ENCODE measurements at places on chromosomes 5 and 9. TPM values are rescaled to one million over a fixed set of nuclear protein-coding genes. Genes with fewer than 3 reads are reported as not detected.
A peak's percentile ranks its signal among the peaks of the same experiment; 100 is the strongest.

DNA sequence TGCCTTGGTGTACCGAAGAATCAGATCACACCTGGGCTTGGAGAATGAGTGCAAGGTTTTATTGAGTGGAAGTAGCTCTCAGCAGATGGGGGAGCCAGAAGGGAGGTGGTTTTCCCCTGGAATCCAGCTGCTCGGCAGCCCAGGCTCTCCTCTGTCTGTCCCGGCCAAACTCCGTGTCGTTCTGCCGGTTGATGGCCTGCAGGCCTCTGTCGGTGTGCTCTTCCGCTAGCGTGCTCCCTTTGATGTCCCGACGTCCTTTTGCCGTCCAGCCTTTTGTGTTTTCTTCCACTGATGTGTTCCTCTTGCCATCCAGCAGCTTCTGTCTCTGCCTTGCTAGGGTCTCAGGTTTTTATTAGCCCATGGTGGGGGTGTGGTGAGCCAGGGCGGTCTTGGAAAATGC lies 28.0 kb upstream of the MIER3 start:
- DNase-seq: peak; percentile 16
- no peak overlapping the region for H3K27ac ChIP-seq
- peak overlapping the region; percentile 57 for H3K4me3 ChIP-seq
- peaks cover 31% of the 10 kb centered on the region for H3K4me1 ChIP-seq

The PDZD2 gene
- not detected for total RNA-seq

DNA sequence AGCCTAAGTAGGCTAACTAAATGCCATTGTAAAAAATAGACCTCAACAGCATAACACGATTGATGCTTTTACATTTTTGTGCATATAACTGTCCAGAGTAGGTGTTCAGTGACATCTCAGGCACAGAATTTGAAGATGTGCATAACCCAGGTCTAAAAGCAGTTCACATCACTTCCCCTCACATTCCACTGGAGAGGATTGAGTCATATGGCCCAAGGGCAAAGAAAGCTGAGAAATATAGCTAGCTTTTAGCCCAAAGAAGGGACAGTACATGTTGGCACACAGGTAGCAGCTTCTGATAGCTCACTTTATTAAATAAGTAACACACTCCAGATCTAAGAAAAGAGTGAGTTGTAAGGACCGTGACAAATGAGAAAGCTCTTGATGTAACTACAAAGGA lies 2259.5 kb upstream of the WWC1 start:
- H3K4me3 ChIP-seq: no peak overlapping the region
- H3K4me1 ChIP-seq: no peaks in the 10 kb centered on the region
- H3K27me3 ChIP-seq: no peaks in the 10 kb centered on the region
- no peak for DNase-seq

DNA sequence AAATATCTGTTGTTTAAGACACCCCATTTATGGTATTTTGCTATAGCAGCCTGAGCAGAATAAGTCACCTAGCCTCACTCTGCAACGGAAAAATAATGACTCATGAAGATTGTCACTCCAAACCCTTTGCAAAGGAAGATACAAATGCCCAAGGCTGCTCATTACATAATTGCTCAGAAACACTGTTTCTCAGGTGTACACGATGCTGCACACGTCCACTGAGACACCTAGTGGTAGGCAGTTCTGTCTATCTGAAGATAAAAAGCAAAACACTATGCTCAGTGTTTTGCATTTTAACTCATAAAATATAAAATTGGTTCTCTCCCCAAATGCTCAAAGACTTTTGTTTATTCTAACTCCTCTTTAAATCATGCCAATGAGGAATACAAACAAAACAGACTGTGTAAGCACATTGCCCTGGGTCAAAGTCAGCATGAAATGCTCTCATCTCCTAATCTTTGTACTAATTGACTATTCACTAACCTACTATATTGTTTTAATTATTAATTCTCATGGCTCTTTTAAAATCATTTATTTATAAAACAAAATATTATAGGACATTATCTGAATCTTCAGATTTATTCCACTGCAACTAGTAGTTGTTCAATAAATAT lies 7.7 kb upstream of the TSLP start:
- H3K4me1 ChIP-seq: no peaks in the 10 kb centered on the region
- DNase-seq: peak; percentile 31
- no peak overlapping the region for H3K27ac ChIP-seq

DNA sequence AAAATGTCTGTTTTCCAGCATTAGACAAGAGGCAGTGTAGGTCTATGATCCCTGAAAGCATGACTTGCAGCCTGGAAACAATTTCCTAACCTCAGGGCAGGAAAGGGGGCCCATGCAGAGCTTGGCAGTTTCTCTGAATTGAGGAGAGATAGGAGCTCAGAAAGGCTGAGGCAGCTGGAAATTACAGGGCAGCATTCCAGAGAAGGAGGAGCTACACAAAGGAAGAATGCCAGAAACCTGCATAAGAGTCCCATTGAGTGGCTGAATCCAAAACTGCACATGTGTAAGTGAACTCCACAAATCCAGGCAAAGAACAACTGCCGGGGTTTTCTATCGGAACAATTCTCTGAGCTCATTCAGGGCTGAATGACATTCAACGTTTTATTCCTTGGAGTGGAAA lies 346.8 kb downstream of the PIK3R1 start:
- DNase-seq: no peak
- H3K36me3 ChIP-seq: no peaks in the 10 kb centered on the region
- H3K4me3 ChIP-seq: no peak overlapping the region
- no peak overlapping the region for H3K27ac ChIP-seq
- H3K27me3 ChIP-seq: no peaks in the 10 kb centered on the region
- no peaks in the 10 kb centered on the region for H3K4me1 ChIP-seq

DNA sequence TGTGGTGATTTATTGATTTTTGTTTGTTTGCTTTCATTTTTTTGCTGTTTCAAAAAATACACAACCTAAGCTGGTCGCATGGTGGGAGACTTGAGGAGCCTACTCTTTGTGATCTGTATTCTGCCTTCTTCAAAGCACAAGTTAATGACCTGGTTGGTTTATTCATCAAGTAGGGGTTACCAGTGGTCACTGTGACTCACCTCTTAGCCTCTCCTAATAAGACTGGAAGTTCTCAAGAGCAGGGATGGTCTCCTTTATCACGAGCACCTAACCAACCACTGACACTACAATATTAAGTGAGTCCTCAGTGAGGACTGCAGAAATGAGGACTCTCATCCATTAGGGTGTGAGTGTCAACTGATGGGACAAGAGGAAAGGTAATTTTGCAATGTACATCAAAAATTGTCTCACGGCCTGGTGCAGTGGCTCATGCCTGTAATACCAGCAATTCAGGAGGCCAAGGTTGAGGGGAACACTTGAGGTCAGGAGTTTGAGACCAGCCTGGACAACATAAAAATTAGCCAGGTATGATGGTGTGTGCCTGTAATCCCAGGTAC lies 13.6 kb upstream of the MTMR12 start:
- no peaks in the 10 kb centered on the region for H3K27me3 ChIP-seq
- peak overlapping the region; percentile 3 for H3K27ac ChIP-seq
- H3K4me3 ChIP-seq: no peak overlapping the region
- peaks cover 51% of the 10 kb centered on the region for H3K4me1 ChIP-seq

- H3K27ac ChIP-seq: no peak overlapping the region
- no peak for DNase-seq
- no peaks in the 10 kb centered on the region for H3K36me3 ChIP-seq
- H3K27me3 ChIP-seq: no peaks in the 10 kb centered on the region
- H3K4me1 ChIP-seq: peaks cover 1% of the 10 kb centered on the region
- no peak overlapping the region for H3K4me3 ChIP-seq
Observed at GRCh38 chr5:79168031-79168430, 56.4 kb downstream of the BHMT start.

DNA sequence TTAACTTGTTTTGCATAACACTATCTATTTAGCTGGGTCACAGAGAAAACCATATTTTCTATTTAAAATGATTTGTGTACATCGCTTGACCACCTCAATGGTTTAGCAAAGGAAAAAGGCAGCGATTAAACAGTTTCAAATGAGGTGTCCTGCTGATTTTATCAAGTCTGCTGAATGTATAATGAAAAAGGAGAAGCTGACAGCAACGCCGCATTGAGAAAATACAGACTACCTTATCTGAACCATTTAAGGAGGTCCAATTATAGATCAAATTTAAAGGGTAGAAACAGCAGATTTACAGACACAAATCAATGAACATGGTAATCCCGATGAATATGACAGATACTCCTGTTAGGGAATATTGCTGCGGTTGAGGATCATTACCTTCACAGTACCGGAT lies 29.6 kb downstream of the PSMB7 start:
- peak overlapping the region; percentile 59 for H3K4me3 ChIP-seq
- no peak for DNase-seq
- peak overlapping the region; percentile 97 for H3K27ac ChIP-seq
- H3K27me3 ChIP-seq: no peaks in the 10 kb centered on the region
- peaks cover 84% of the 10 kb centered on the region for H3K4me1 ChIP-seq

DNA sequence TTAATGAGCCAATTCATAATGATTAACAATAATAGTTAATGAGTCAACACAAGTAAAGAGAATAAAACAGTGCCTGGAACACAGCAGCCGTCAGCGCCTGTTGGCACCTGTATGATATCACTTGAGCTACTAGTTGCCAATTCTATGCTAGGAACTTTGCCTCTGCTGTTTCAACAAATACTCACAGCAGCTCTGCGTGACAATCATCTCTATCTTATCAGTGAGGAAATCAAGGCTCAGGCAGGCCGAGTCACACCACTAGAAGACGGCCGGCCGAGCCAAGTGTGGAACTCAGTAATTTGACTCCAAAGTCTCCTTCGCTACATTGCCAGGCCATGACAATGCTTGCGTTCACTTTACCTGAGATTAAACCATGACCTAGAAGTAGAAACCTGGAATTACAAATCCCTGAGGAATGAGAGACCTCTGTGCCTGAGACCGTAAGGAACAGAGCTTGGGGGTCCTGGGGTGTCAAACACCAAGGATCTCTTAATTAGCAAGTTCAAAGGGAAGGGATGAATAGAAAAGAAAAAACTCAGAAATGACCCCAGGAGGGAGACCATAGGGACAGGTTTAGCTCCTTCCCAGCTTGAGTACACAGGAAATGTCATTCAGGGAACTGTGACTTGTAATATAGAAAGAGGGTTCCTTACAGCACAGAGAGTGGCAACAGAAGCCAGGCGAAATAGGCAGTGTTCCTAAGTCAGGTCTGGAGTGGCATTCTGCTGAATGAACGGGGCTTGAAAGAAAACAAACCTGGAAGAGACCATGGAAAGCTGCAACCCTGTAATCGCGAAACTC lies 109.1 kb downstream of the SUSD1 start:
- peaks cover 21% of the 10 kb centered on the region for H3K36me3 ChIP-seq
- H3K27ac ChIP-seq: no peak overlapping the region
- H3K4me3 ChIP-seq: no peak overlapping the region
- peaks cover 19% of the 10 kb centered on the region for H3K4me1 ChIP-seq

DNA sequence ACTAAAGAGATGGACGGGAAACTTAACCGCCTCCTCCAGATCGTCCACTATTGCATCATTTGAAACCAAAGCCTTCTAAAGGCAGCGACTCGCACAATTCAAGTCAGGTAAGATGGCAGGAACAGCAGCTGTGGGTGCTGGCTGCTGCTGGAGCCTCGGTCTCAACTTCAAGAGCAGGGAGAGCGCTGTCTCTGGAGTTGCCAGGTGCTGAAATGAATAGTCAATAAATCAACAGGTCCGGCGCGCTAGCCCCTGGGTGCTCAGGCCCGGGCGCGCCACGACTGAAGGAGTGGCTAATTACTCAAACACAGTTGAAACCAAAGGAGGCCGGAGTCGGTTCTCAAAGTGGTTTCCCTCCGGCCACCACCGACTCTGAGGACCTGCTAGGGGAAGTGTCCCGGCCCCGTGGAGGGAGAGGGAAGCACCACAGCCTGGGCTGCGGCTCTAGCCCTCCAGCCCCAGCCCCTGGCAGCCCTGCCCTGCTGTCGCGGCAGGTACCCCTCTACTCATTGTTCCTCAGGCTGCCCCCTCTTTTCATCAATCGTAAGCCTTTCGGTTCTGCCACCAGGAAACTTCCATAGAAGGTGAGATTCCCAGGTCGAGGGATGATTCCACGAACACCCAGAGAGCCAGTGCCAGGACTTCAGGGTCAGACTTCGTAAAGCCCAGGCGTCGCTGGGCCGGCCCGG lies 804 bp downstream of the TTC39B start:
- H3K36me3 ChIP-seq: no peaks in the 10 kb centered on the region
- H3K4me3 ChIP-seq: peak overlapping the region; percentile 83
- H3K27me3 ChIP-seq: no peaks in the 10 kb centered on the region
- H3K4me1 ChIP-seq: peaks cover 43% of the 10 kb centered on the region
- peak overlapping the region; percentile 69 for H3K27ac ChIP-seq

The NTNG2 gene
- total RNA-seq: 0.02 TPM

Measured in HepG2 (cell line).